ENCODE measurements at places on chromosomes 6 and 20. TPM values are rescaled to one million over a fixed set of nuclear protein-coding genes. Genes with fewer than 3 reads are reported as not detected.

DNA sequence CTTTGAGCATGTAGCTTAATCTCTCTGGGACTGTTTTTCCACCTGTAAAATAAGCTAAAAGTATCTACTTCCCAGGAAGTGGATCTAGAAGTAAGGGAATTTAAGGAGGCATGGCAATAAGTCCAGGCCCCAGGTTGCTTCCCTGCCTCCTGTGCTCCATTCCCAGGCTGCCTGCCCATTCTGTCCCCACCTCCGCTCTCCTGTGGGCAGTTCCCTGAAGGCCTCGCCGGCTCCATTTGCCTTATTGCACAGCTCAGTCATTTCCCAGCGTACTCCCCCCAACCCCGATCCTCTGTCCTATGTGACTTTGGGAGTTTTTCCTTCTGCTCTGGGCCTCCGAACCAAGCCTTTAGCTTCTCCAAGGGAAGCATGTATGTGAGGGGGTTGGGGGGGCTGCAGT, 4.6 kb downstream of the SLC29A1 start:
- no peaks in the 10 kb centered on the region for H3K27me3 ChIP-seq
- H3K36me3 ChIP-seq = peaks cover 24% of the 10 kb centered on the region
- H3K4me3 ChIP-seq = no peak overlapping the region
- peaks cover 28% of the 10 kb centered on the region for H3K4me1 ChIP-seq

DNA sequence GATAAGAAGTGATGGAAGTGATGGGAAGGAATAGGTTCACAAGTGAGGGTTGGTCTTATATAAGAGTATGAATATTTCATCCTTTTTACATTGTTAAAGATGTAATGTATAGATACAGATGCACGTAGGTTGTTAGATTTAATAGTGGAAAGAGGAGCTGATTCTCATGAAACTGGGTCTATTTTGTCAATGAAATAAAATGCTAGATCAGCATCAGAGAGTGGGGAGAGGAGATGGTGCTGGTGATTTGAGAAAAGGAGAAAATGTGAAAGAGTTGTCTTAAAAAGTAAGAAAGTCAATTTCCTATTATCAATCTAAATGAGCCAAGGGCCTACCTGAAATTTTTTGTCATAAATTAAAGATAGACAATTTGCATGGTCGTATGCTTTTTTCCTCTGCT, 82.8 kb upstream of the FYN start:
- no peaks in the 10 kb centered on the region for H3K27me3 ChIP-seq
- H3K4me3 ChIP-seq = no peak overlapping the region
- H3K36me3 ChIP-seq = no peaks in the 10 kb centered on the region

- H3K4me1 ChIP-seq = no peaks in the 10 kb centered on the region
- H3K27ac ChIP-seq = no peak overlapping the region
- H3K4me3 ChIP-seq = no peak overlapping the region
- DNase-seq = no peak
These were observed 64.6 kb upstream of the PTPN1 start for GRCh38 chr20:50445354-50446151.

DNA sequence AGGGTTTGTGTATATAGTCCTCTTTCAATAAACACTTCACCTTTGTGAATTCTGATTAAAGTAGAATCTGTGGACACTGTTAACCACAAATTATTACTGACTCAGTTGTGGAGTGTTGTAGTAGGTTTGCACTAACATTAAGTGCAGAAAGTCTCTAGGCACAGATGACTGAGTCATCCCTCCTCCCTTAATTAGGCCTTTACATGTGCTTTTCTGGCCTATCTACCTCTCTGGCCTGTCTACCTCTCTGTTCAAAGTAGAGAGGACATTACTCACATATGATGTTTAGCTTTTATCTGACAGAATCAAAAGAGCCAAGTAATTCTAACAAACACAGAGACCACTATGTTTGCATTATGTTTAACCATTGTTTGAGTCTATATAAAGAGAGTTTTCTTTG, 783.0 kb downstream of the TENT5A start:
- no peak overlapping the region for H3K4me3 ChIP-seq
- H3K4me1 ChIP-seq = no peaks in the 10 kb centered on the region
- H3K36me3 ChIP-seq = no peaks in the 10 kb centered on the region
- no peak overlapping the region for H3K27ac ChIP-seq

DNA sequence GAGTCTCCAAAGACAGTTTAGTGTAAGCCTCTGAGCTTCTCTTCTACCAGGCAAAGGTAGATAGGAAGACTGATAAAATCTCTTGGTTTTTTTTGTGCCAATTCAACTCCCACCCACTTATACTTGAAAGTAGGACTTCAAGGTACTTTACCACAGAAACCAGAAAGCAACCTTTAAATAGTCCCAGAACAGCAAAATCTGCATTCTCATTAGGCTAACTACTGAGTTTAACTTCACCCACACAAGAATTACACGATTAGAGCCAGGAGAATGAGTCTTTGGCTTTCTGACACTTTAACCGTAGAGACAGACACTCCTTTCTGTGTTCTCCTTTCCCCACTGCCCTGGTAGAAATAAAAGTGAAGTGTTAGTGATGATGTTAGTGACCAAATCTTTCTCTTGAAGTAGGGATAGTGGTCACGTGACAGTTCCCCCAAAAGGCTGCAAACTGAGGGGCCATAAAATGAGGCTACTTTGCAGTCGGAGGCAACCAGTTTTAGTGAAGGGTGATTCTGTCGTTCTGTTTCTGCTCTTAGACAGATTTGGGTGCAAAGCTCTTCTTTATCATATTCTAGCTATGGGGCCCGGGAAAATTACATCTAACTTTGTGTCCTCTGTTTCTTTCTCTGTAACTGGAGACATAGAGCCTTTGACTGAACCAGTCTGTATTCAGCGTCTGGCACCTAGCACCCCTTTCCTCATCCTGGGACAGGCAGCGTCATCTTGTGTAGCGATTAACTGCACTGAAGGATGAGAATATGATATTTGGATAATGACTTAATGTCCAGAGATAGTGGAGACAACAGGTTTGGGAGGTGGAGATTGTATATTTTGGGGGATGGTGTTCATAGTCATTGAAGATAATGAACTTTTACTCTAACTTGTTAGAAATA, 206.4 kb upstream of the CITED2 start:
- no peaks in the 10 kb centered on the region for H3K4me1 ChIP-seq
- DNase-seq = no peak
- H3K4me3 ChIP-seq = no peak overlapping the region
- H3K27me3 ChIP-seq = no peaks in the 10 kb centered on the region
- no peak overlapping the region for H3K27ac ChIP-seq

DNA sequence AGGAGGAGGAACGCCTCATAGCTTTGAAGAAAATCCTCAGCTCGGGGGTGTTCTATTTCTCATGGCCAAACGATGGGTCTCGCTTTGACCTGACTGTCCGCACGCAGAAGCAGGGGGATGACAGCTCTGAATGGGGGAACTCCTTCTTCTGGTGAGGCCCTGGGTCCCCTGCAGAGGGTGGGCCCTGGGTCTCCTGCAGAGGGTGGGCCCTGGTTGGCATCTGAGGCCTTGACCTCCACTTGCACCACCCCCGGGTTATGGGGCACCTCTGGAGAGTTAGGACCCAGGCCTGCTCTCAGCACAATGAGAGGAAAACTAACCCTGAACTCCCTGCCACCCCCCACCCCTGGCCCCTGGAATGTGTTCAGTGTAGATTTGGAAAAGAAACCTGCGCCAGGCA, 47.2 kb downstream of the SYNJ2 start:
- H3K4me1 ChIP-seq = peaks cover 12% of the 10 kb centered on the region
- DNase-seq = no peak
- H3K27ac ChIP-seq = no peak overlapping the region
- no peaks in the 10 kb centered on the region for H3K27me3 ChIP-seq
- H3K4me3 ChIP-seq = no peak overlapping the region

- no peaks in the 10 kb centered on the region for H3K4me1 ChIP-seq
- H3K27me3 ChIP-seq = no peaks in the 10 kb centered on the region
- H3K27ac ChIP-seq = no peak overlapping the region
- no peak for DNase-seq
These were observed 4.4 kb upstream of the LYRM2 start for GRCh38 chr6:89642956-89643355.

Gene KIF25
- 2.0 TPM for total RNA-seq

Gene CCN6
- total RNA-seq = not detected

Measured in H1 (cell line).